Left hindlimb (tissue), 1 donor: ENCODE measurements at places on chromosomes 2 and 18.

GRCh38 chr18:10100941-10101701 is 187.3 kb downstream of the VAPA start:
- no peak for DNase-seq

DNA sequence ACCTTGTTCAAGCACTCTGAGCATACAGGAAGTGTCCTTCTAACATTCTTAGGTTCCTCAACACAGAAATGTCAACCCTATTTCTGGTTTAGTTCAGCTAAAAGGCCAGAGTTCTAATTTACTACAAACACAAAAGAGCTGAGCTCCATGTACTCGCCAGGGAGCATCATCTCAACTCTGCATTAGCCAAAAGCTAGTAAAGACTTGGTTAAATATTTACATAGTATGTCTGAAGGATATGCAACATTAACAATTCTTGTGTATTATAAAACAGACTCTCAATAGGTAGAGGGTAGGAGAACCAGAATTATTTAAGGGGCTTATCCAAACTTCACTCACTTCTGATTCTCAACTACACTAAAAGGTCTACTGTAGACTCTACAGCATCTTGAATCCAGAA is 154.6 kb downstream of the THADA start:
- no peak for DNase-seq

GRCh38 chr2:24163601-24164000 is 11.3 kb upstream of the FAM228A start:
- DNase-seq, result no peak

GRCh38 chr2:120245520-120246332 is 6.9 kb upstream of the RALB start:
- DNase-seq, result peak; percentile 39

DNA sequence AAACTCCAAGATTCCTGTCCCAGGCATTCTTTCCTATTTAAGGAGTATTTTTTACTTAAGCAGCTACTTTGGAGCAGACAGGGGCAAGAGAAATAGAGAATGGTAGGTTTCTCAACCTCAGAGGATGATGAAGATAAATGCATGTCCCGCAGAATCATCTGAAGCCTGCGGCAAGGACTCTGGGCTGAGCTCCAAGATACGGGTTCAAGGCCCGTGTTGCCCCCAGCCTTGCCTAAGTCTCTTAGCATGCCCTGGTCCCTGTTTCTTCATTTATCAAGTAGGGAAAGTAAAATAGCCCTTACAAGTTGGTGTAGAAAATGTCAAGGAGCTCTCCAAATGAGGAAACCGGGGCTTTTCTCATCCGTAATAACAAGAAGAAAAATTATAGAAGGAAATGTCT is 214.0 kb downstream of the KLHL29 start:
- DNase-seq, result no peak

GRCh38 chr2:53701221-53701620 is 66.4 kb upstream of the CHAC2 start:
- DNase-seq, result no peak

- DNase-seq, result no peak
Measured at GRCh38 chr18:68507781-68508180, 207.1 kb downstream of the TMX3 start.

DNA sequence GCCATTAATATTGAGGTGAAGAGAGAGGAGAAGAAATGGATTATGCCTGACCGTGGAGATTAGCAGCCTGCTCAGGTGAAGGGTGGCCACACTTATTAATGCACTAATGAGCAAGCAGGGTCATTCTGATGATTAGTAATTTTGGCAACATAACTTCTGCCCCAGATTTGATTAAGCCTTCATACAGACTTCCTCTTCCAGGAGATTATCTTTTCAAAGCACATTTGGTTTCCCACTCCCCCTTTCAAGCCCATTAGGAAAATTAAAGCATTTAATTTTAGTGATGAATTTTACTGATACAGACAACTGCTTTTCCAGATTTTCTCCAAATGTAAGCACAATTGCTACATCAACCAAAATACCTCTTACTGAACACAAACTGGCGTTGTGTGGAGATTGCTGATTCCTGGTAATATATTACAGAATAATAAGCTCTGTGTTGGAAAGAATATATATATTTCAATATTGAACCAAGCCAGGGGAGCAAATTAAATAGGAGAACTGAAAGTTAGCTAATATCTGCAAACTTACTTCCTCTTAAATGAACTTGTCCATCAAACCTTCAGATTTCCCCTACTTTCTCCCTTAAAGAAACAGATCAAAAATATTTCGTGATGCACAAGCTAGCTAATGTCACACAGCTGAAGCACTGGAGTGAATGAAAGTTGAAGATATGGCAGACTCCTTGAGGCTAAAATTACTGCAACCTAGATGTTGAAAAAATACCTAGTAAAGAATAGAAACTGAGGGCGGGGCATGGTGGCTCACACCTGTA is 140.8 kb downstream of the FAM210A start:
- DNase-seq, result no peak

GRCh38 chr2:27804146-27804545 is 32.6 kb downstream of the MRPL33 start:
- no peak for DNase-seq

DNA sequence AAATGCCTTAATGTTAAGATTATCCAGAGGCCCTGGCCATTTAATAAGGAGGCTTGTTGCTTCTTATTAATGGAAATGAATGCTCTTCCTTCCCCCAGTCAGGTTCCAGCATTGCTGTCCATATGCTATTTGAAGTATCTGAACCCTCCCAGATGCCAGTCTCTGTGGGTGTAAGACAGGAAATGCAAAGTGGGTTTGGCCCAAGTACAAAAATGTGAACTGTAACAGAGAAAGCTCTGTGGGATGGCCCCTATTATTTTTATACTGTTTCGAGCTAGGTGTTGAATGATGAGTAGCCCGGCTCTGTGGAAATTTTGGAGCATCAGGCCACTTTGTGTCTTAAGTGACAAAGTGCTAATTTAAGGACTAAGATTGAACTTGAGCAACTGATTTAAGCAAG is 141.0 kb downstream of the UXS1 start:
- no peak for DNase-seq
